ENCODE measurements at places on chromosomes 5 and 9. TPM values are rescaled to one million over a fixed set of nuclear protein-coding genes. Genes with fewer than 3 reads are reported as not detected.

The SEMA6A gene
- 57.2 TPM for total RNA-seq

The TEK gene
- total RNA-seq, result 8.1 TPM

The SLC34A3 gene
- not detected for total RNA-seq

The GCNT4 gene
- total RNA-seq, result 6.4 TPM

The BHMT2 gene
- 3.1 TPM for total RNA-seq

The CDHR2 gene
- total RNA-seq, result 5.4 TPM

The SPATA31A7 gene
- not detected for total RNA-seq

The BTNL8 gene
- total RNA-seq, result 0.51 TPM

The FAM163B gene
- 115 TPM for total RNA-seq

The SPATA24 gene
- total RNA-seq, result 5.2 TPM

The HMCN2 gene
- total RNA-seq, result 0.50 TPM

The OTP gene
- total RNA-seq, result not detected

DNA sequence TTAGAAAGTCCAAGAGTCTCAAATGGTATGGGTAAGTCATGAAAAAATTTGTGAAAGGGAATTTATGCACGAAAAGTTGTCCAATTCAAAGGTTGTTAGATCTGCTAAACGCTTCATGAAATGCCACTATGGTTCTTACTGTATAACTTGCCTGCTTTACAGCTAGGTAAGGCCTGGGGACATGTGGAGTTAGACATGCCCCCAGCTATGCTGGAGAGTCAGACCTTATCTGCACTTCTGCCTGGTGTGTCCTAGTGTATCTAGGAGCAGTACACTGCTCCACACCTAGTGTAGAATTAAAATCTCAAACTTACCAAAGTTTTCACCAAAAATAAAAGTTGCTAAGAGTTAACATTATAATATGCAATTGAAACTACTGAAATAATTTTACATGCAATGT, 136.8 kb downstream of the MAPKAP1 start:
- no peak for DNase-seq

- no peak for DNase-seq
Measured at GRCh38 chr9:2545881-2546490, 75.6 kb upstream of the VLDLR start.

GRCh38 chr9:83444110-83444509, 94.1 kb downstream of the FRMD3 start:
- DNase-seq, result no peak

GRCh38 chr9:115517335-115518075, 399.5 kb upstream of the TNC start:
- no peak for DNase-seq

GRCh38 chr9:114779352-114779845, 26.4 kb downstream of the TNFSF15 start:
- no peak for DNase-seq

- DNase-seq, result peak; percentile 57
Measured at GRCh38 chr5:180868960-180869359, 7.9 kb upstream of the ZFP62 start.

- DNase-seq, result no peak
Measured at GRCh38 chr5:124889850-124890249, 143.4 kb upstream of the ZNF608 start.

- DNase-seq, result no peak
Measured at GRCh38 chr5:142492781-142493281, 168.0 kb upstream of the SPRY4 start.

DNA sequence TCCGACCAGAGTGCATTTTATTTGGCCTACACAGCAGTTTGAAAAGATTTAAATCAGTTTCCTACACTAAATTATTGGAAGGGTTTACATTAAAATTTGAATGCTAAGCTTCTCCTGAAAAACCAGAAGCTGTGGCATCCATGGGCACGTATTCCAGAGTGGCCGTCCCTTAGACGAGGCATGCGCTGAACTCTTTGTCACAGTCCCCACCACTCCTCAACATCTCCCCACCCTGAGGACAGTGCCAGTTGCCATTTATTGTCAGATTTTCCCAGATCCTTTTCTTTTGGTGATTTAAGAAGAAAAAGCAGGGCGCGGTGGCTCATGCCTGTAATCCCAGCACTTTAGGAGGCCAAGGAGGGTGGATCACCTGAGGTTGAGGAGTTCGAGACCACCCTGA, 39.9 kb upstream of the UNC5A start:
- no peak for DNase-seq

DNA sequence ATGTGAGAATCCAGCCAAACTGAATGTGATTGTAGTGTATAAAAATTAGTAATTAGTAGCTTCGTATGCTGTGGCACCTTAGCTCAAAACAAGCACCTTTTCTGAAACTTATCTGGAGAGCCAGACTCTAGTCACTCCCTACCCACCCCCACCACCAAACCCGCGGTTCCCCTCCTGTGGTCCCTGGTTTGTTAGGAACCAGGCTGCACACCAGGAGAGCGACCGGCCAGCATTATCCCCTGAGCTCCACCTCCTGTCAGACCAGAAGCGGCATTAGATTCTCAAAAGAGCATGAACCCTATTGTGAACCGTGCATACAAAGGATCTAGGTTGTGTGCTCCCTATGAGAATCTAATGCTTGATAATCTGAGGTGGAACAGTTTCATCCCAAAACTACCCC, 498.6 kb downstream of the CHSY3 start:
- no peak for DNase-seq

DNA sequence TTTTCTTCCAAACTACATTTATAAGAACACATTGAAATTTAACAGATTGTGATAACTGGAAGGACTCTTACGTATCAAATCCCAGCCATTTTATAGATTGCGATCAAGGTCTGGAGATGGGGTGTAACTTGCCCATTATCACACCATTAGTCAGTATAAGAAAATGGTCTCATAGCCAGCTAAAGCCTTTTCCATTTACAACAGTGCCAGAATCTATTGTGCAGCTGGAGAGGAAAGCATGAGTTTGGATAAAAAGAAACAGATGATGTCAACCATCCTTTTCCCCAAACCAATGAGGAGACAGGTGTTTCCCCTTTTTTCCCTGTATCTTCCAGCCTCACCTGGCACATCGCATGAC, 658.8 kb downstream of the ACTL7B start:
- DNase-seq, result no peak

DNA sequence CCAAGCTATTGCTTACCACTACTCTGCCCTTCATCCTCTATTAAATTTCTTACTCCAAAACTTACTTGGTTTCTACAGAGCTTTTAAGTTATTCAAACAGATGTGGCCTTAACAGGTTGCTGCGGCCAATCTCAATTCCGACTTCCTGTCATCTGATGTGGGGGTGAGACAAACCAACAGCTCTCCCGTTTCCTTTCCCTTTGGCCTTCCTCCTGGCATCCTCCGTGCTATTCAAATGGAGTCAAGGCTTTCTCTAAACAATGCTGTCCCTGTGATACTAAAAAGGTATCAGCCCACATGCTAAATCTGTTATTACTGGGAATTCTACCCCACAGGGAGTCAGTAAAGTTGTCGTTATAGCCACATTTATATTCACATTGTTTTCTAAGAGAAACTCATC, 11.8 kb downstream of the RBM18 start:
- no peak for DNase-seq

- DNase-seq, result no peak
Measured at GRCh38 chr9:124764774-124765438, 6.2 kb downstream of the NR6A1 start.

DNA sequence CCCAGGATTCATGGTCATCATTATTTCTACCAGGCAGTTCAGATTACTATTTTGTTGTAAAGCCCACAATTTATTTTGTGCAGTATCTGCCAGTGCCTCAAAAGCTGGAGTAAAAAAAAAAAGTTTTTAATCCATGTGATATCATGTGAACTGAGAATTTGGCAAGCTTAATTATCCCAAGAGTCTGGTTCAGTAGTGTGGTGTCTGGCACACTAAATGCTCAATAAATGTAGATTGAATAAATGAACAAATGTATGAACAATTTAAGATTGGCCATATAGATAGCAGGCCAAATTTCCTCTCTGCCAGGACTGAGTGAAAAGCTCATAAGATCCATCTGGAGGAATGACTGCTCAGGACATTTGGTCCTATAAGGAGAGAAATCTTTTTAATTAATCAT, 533.0 kb downstream of the TLE1 start:
- DNase-seq, result no peak

GRCh38 chr9:94945197-94946144, 219.0 kb downstream of the AOPEP start:
- peak; percentile 94 for DNase-seq

GRCh38 chr5:139966856-139967255, 76.2 kb downstream of the NRG2 start:
- no peak for DNase-seq

DNA sequence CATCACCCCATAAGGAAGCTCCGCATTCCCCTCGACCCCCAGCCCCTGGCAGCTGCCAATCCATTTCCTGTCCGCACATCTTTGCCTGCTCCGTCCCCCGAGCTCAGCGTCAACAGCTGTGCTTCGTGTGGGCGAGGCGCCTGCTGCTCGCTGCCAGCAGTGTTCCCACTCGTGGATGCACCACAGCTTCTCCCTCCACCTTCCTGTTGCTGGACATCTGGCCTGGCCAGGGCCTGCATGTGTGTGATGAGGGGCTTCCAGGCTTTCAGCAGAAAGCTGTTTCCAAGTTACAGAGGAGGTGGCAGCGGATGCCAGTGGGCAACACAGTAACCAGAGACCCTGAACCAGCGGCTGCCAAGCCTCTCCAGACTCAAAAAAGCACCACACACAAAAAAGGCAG, 86.0 kb downstream of the PRRT1B start:
- DNase-seq, result no peak

GRCh38 chr9:110287289-110287680, 31.0 kb upstream of the TXN start:
- DNase-seq, result no peak

DNA sequence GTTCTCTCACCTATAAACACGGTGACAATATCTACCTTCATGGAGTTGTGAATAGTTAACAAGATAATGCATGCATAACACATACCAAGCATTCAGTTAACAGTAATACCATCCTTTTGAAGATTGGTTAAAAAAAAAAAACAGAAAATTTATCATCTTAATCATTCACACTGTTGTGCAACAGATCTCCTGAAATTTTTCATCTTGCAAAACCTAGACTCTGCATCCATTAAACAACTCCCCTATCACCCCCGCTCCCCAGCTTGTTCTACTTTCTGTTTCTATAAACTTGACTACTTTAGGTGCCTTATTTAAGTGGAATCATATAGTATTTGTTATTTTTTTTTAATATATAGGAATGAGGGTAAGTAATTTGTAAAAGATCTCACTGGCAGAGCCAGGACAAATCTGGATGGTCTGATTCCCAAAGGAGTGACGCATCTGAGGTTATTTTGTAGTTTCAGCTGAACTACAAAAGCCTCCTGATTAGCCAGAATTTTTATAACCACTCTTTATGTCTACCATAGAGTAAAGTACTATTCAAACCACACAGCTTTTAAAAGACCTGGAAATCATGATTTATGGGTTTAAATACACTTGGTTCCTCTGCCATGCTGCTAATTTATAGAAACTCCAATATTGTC, 93.0 kb downstream of the FANCC start:
- no peak for DNase-seq

DNA sequence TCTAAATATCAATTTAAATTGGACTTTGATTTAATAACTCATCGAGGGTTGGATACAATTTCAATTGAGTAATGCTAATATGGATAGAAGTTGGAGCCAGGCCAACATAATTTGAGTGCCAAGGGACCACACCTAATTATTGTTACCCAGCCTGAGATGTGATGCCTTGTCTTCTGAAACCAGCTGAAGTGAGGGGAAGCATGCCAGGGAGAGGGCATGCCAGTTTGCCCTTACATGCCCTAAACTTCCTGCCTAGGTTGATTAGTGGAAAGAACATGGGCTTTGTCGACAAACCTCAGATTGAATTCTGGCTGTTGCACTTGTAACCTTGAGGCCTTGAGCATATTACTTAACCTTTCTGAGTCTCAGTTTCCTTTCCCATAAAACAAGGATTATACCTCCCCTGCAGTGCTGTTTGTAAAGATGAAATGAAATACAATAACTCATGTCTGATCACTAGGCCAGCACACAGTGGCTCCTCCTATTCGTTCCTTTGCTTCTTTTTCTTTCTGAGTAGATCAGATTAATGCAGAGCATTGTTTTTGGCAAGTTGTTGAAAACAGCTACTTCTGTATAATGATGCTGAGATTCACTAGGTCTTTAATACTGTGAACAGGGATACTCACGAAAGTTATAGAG, 412.8 kb downstream of the TLE4 start:
- DNase-seq, result no peak

- no peak for DNase-seq
Measured at GRCh38 chr5:1948111-1948510, 65.4 kb upstream of the IRX4 start.

- no peak for DNase-seq
Measured at GRCh38 chr5:137937994-137938750, 48.9 kb downstream of the PKD2L2 start.

GRCh38 chr5:41843456-41844370, 26.5 kb downstream of the OXCT1 start:
- DNase-seq, result no peak

DNA sequence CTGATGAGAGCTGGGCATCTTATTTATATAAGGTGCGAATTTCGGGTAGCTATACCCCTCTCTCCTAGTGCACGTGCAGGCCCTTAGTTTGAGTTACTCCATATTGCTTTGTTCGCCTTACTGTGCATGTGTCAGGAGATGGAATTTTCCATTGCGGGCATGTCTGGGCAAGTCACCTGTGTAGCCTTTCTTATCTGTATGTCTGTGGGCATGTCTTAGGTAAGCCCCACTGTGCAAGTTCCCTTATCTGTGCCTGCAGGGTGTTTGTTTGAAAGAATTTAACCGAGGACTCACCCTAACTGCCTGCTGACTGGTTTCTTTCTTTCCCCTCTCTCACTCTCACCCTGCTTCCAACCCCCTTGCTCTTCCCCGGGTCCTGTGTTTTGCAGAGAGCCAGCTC, 140.7 kb upstream of the RANBP3L start:
- DNase-seq, result no peak

DNA sequence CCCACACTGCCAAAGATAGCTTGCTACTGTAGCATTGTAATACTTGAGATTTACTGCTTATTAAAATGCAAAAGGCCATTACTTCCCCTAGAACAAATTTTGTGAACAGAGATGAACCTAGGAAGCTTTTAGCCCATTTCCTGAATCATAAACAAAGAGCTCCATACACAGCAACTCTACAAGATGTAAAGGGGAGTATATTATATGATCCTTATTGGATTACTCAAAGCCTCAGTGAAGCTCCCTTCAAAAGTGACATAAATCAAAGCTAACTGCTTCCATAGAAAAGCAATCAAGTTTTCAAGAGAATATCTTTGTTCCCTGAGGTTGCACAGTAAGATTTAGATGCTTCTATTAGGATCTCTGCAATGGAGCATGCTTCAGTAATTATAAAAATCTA, 629.8 kb downstream of the EFNA5 start:
- DNase-seq, result no peak

DNA sequence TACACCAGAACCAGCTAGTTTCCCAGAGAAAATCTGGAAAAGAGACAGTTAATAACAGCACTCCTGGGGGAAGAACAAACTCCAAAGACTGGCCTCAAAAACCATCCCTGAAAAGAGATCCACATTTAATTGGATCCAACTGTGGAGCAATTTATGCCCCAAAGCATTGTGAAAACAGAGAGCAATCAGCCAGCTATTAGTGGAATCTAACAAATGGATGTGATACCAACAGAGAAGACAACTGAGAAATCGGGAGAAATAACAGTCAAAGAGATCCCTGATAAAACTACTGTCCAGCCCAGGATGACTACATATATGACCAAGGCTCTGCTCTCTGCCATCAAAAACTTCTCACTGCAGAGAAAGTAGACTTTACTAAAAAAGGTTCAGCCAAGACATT, 40.5 kb upstream of the TRIO start:
- no peak for DNase-seq
